Urinary bladder (tissue), 4 donors: ENCODE measurements at places on chromosomes 1 and 21.

- no peak for DNase-seq
These were observed 245.3 kb downstream of the PLPP3 start for GRCh38 chr1:56334047-56334446.

GRCh38 chr1:94130851-94131595 lies 10.1 kb upstream of the ABCA4 start:
- no peak for DNase-seq

GRCh38 chr1:164583835-164584539 lies 25.0 kb downstream of the PBX1 start:
- DNase-seq = no peak

GRCh38 chr1:246181241-246181640 lies 325.8 kb downstream of the SMYD3 start:
- no peak for DNase-seq

GRCh38 chr1:217228689-217229088 lies 402.2 kb downstream of the GPATCH2 start:
- no peak for DNase-seq
